DMS79 (cell line): ENCODE measurements at places on chromosomes 2 and 18.

GRCh38 chr18:79784965-79785770, 12.6 kb upstream of the KCNG2 start:
- DNase-seq = no peak

DNA sequence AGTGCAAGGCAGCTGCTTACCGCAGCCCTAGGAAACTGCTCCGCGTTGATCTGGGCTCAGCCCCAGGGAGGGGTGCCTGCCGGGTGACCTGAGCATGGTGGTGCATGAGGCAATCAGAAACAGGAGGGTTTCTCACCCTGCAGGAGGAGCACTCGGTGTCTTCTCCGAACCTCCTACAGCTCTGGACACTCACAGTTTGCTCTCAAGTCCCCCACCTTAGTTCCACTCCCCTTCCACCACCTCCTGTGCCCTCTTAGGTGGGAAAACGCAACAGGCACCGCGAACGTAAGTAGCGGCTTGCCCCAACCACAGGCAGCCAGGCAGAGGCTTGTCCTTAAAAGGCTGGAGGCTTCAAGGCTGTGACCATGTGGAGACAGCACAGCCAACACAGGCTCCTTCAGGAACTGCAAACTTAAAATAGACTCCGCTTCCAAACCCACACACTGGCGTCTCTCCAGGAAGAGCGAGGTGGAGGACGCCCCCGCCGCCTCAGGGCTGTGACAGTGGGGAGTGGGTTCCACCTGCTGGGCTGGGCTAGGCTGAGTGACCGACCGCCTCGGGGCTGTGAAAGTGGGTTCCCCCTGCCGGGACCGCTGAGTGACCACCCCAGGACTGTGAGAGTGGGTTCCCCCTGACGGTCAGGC, 71.6 kb downstream of the NDUFA10 start:
- DNase-seq = peak; percentile 56

DNA sequence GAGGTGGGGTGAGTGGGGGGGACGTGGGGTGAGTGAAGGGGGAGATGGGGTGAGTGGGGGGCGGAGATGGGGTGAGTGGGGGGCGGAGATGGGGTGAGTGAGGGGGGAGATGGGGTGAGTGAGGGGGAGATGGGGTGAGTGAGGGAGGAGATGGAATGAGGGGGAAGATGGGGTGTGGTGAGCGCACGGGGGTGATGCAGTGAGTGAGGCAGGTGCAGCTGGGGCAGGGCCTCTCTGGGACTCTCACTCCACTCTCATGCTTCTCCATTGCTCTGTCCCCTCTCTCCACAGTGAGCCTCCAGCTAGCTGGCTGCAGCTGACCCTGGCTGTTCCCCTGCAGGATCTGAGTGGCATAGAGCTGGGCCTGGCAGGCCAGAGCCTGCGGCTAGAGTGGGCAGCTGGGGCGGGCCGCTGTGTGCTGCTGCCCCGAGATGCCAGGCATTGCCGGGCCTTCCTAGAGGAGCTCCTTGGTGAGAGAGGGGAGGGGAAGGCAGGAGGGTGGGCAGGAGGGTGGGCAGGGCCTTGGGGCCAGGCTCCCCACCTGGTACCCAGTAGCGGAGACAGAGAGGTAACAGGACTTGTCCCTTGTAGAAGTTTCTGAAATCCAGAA, 13.9 kb upstream of the SLC4A3 start:
- DNase-seq = no peak

GRCh38 chr18:68694316-68694715, 20.6 kb downstream of the TMX3 start:
- no peak for DNase-seq

- DNase-seq = no peak
Measured at GRCh38 chr2:104049981-104050380, 803.9 kb upstream of the POU3F3 start.
